COR-L47 (cell line): ENCODE measurements at places on chromosomes 11 and 22.

DNA sequence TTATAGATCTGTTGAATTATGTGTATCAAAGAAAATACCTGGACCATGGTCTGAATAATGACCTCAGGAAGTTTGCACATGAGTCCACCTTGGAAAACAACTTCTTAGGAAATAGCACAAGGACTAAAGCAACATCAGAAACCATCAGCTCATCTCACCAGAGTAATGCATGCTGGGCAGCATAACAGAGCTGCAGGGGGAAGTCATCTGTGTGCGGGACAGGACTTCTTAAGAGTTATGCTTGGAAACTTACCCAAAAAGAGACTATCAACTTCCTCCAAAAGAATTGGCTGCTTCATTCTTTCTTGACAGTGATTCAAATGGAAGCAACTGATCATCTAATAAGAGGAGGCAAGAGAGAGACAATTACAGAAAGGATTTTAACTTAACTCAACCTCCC is 2.5 kb downstream of the OR56B4 start:
- no peak for DNase-seq

DNA sequence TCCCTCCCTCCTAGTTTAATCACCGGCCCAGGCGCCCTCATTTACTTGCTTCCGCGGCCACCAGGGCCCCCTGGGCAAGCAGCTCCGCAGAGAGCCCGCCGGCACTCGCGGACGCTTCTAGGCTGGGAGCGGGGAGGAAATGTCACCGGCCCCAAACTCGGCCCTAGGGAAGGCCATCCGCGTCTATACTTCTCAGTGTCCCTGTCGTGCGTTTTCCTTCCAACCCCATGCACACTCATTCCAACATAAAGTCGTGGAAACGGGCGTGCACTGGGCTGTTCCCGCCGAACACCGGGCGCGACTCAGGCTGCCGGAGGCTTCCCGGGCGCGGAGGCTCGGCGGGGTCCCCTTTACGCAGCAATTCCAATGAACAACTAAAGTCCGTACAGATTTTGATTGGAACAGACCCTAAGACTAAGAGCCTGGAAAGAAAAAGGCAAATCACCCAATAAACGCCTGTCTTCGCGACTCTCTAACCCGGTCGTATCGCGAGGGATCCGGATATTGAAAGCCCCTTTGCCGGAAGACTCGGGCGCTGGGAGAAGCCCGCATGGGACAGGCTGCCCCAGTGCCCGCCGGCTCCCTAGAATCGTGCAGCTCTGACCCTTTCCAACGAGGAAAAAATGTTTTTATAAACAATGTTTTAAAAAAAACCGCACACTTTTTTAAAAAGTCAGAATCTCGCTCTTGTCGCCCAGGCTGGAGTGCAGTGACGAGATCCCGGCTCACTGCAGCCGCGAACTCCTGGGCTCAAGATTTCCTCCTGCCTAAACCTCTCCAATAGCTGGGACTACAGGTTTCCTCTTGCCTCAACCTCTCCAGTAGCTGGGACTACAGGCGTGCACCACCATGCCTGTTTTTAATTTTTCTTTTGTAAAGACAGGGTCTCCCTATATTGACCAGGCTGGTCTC is 1.3 kb upstream of the BARX2 start:
- DNase-seq, result no peak

GRCh38 chr11:75481223-75481921 is 44.4 kb downstream of the GDPD5 start:
- no peak for DNase-seq

DNA sequence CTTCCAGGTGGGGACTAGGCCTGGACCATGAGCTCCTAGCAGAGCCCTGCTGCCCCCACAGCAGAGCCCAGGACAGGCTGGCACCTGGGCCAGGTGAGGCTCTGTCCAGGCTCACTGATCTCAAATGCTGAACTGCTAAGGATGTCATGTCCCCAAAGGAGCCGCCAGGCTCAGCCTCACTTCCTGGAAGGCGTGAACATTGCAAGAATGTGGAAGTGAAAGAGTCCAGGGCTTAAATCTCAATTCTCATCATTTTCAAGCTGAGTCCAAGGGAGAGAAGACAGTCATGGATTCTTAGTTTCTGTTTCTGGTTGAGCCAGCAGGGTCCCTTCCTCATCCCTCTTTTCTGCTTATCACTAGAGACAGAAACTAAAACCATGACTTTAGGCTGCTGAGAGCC is 5.0 kb downstream of the ASCL2 start:
- no peak for DNase-seq

DNA sequence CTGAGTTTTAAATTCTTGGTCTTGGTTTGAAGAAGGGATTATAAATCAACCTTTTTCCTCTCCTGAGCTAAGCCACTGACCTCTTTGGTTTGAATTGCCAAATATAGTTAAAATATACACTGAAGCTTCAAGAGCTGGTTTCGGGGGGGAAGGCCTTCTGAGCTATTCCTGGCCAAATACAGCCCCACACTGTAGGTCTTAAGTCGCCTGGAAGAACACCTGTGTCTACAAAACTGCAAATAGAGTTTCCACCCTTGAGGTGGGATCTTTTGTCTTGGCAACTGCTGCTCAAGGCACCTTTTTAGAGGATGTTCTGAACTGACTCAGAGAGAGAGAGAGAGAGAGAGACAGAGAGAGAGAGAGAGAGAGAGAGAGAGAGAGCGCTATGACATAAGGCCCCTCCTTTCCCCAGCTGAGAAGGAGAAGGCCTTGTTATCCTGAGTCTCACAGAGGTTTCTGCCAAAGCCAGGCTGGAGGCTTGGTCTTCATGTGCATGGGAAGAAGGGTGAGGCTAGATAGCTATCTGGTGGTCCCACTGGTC is 5.5 kb downstream of the ADM start:
- DNase-seq, result no peak

- DNase-seq, result no peak
Observed at GRCh38 chr11:96112192-96113128, 188.6 kb upstream of the MTMR2 start.

DNA sequence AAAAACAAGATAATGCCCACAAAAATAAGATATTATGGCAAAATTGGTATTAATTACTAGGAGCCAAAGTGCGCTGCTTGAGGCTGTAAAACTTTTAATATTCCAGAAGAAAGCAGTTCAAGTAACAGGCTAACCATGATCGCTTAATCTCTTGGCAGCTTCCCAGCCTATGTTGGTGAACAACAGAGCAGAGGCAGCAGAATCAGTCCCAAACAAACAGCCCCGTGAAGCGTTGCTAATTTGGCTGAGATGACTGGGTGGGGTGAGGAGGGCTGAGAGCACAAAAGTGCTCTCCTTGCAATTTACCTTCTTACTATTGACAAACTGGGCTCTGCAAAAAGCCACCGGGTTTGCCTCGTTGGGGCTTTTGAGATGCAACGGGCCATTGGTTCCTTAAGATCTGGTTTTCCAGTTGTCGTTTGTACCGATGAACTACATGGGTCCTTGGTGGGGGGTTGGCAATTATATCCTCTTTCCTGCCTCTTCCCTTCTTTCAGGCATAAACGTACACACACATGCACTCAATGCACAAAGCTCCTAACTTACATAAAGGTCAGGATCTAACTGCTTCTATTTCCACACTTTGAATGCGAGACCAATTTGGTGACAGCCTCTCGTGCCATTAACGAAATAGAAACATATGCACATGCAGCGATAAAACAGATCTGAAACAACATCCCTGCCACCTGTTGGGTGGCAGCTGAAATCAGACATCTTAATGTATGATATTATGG is 407.6 kb upstream of the CADM1 start:
- peak; percentile 81 for DNase-seq

GRCh38 chr11:112004389-112004788 is 20.8 kb upstream of the DLAT start:
- no peak for DNase-seq

DNA sequence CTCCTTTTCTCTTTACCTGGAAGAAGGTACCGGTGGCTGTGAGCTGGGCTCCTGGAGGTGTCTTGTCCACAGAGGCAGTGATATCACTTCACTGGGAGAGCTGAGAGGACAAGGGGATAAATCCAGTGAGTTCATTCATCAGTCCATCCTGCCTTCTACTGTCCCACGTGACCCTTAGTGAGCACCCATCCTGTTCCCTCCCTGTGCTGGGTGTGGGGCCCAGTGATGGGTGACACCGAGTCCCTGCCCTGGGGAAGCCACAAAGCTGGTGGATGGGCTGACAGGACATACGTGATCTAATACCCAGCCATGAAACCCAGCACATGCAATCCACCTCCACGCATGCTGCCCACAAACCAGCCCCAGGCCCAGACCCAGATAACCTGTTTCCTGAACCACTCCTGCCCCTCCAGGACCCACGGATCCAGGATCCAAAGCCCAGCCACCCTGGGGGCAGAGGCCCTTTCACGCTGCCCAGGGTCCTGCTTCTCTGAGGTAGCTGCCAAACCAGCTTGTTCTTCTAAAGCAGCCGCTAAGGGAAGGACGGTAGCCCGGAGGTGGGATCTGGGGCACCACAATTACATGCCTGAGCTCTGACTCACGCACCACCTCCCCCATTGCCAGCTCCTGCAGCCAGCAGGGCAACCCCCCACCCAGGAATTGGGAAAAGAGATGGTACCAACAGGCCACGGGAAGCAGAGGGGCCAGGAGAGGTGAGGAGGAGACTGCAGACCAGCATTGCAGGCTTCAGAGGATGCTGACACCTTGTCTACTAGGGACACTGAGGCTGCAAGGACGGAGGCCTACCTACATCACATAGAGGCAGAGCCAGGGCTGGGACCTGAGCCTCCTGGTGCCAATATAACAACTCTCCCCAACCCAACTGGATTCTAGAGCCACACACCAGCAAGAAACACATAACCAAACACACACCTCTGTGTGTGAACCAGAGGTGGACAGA is 35.2 kb downstream of the GDPD5 start:
- no peak for DNase-seq

GRCh38 chr11:125763483-125763882 is 15.1 kb downstream of the PATE2 start:
- no peak for DNase-seq

- no peak for DNase-seq
Observed at GRCh38 chr22:23695571-23696325, 4.9 kb downstream of the RGL4 start.

DNA sequence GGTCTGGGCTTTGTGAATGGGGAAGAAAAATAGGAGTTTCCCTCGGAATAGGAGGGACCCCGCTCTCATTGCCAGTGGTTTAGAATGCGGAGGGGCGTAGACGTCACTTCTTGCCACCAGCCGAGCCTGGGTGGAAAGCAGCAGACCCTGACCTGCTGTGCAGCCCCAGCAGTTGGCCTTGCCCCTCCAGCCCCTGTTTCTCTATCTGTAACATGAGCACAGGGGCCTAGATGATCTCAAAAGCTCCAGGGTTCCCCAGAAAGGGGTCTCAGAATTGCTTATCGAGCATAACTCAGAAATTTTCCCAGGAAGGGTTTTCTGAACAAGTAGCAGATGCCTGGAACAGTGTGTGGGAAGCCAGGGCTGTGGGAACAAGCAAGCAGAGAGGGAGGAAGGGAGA is 43.9 kb downstream of the C11orf91 start:
- DNase-seq, result no peak
